A549 treated with AZD2906 at 1 μM for 4 hours (cell line): ENCODE measurements at places on chromosomes 7 and 10. TPM values are rescaled to one million over a fixed set of nuclear protein-coding genes. Genes with fewer than 3 reads are reported as not detected.

The ELN gene
- total RNA-seq: 0.12 to 0.16 TPM (median 0.14 TPM) in 4 of 5 replicates, not detected in the other

The STEAP4 gene
- 0.01 to 0.02 TPM (median 0.02 TPM) in 4 of 5 replicates, not detected in the other for total RNA-seq

The CREB5 gene
- total RNA-seq: 2.9 to 5.0 TPM (median 4.1 TPM) in 5 replicates

The CELF2 gene
- total RNA-seq: 0.02 to 0.10 TPM (median 0.06 TPM) in 5 replicates

The AKR1D1 gene
- 0.03 to 0.09 TPM (median 0.05 TPM) in 3 of 5 replicates, not detected in the others for total RNA-seq

The FGL2 gene
- total RNA-seq: not detected in 5 replicates

The UBE2D1 gene
- 15.5 to 21.7 TPM (median 20.2 TPM) in 5 replicates for total RNA-seq

The HMX2 gene
- total RNA-seq: 0.07 to 0.17 TPM (median 0.08 TPM) in 3 of 5 replicates, not detected in the others

The MSS51 gene
- total RNA-seq: 0.31 to 0.68 TPM (median 0.38 TPM) in 5 replicates

The AKR1E2 gene
- 4.5 to 6.4 TPM (median 6.0 TPM) in 5 replicates for total RNA-seq

The NCF1 gene
- total RNA-seq: 0.16 to 0.39 TPM (median 0.27 TPM) in 5 replicates

The VGF gene
- 11.1 to 31.9 TPM (median 20.1 TPM) in 5 replicates for total RNA-seq

The GPR26 gene
- not detected in 5 replicates for total RNA-seq

The HOXA2 gene
- total RNA-seq: 0.40 to 0.85 TPM (median 0.76 TPM) in 5 replicates

The KIAA1217 gene
- total RNA-seq: 1.1 to 1.6 TPM (median 1.5 TPM) in 5 replicates

The TAS2R41 gene
- not detected in 5 replicates for total RNA-seq

The NPVF gene
- not detected in 5 replicates for total RNA-seq

The SRRT gene
- 116 to 144 TPM (median 134 TPM) in 5 replicates for total RNA-seq

The NAT16 gene
- total RNA-seq: 0.13 to 0.19 TPM (median 0.15 TPM) in 5 replicates

The TAF5 gene
- 2.5 to 3.4 TPM (median 2.7 TPM) in 5 replicates for total RNA-seq

The PARD3 gene
- total RNA-seq: 52.7 to 78.9 TPM (median 54.8 TPM) in 5 replicates

The LANCL2 gene
- total RNA-seq: 12.8 to 15.6 TPM (median 14.8 TPM) in 5 replicates

The H2BK1 gene
- not detected in 5 replicates for total RNA-seq

The CLDN3 gene
- 1.4 to 4.4 TPM (median 3.6 TPM) in 5 replicates for total RNA-seq

The AQP1 gene
- total RNA-seq: 0.33 to 0.53 TPM (median 0.45 TPM) in 5 replicates

The WNT2 gene
- 0.05 TPM in 1 of 5 replicates, not detected in the others for total RNA-seq

The LIPK gene
- not detected in 5 replicates for total RNA-seq

The CDH23 gene
- total RNA-seq: 1.8 to 3.0 TPM (median 2.7 TPM) in 5 replicates

The ADAM12 gene
- 2.7 to 4.7 TPM (median 3.8 TPM) in 5 replicates for total RNA-seq

The FAM237B gene
- 0.02 to 0.10 TPM (median 0.05 TPM) in 5 replicates for total RNA-seq

The SLC18A2 gene
- total RNA-seq: 0.02 to 0.05 TPM (median 0.02 TPM) in 4 of 5 replicates, not detected in the other

The MAGI2 gene
- 0.29 to 0.53 TPM (median 0.48 TPM) in 5 replicates for total RNA-seq

The SCIN gene
- total RNA-seq: 0.31 to 0.43 TPM (median 0.39 TPM) in 5 replicates

The NANOS1 gene
- total RNA-seq: 2.0 to 3.4 TPM (median 2.9 TPM) in 5 replicates

The ZNF438 gene
- total RNA-seq: 1.6 to 1.9 TPM (median 1.7 TPM) in 5 replicates

The TMEM229A gene
- not detected in 5 replicates for total RNA-seq

The ZNF488 gene
- 11.1 to 13.4 TPM (median 12.6 TPM) in 5 replicates for total RNA-seq

The SKIDA1 gene
- total RNA-seq: 0.76 to 1.1 TPM (median 0.96 TPM) in 5 replicates

The CHRM2 gene
- not detected in 5 replicates for total RNA-seq

The GET4 gene
- total RNA-seq: 40.6 to 71.2 TPM (median 59.6 TPM) in 5 replicates

The ATG9B gene
- 0.28 to 0.88 TPM (median 0.71 TPM) in 5 replicates for total RNA-seq

The BICC1 gene
- total RNA-seq: 17.0 to 25.8 TPM (median 18.2 TPM) in 5 replicates

The ZNF736 gene
- total RNA-seq: 0.01 to 0.02 TPM (median 0.02 TPM) in 3 of 5 replicates, not detected in the others

The CYP3A5 gene
- 1.1 to 1.9 TPM (median 1.4 TPM) in 5 replicates for total RNA-seq

The BAMBI gene
- total RNA-seq: 8.4 to 10.2 TPM (median 9.6 TPM) in 5 replicates

The PRPS1L1 gene
- not detected in 5 replicates for total RNA-seq

The ANKRD30A gene
- 0.49 to 0.92 TPM (median 0.66 TPM) in 5 replicates for total RNA-seq

The PRR15 gene
- 4.6 to 7.2 TPM (median 5.2 TPM) in 5 replicates for total RNA-seq

The ZPBP gene
- total RNA-seq: not detected in 5 replicates

The POU6F2 gene
- not detected in 5 replicates for total RNA-seq

The FGFBP3 gene
- total RNA-seq: 2.1 to 2.7 TPM (median 2.6 TPM) in 5 replicates

The CDC14C gene
- total RNA-seq: 0.03 TPM in 1 of 5 replicates, not detected in the others

The UNCX gene
- total RNA-seq: 0.05 to 0.06 TPM in 2 of 5 replicates, not detected in the others
